ENCODE measurements at places on chromosomes 5 and 9.

DNA sequence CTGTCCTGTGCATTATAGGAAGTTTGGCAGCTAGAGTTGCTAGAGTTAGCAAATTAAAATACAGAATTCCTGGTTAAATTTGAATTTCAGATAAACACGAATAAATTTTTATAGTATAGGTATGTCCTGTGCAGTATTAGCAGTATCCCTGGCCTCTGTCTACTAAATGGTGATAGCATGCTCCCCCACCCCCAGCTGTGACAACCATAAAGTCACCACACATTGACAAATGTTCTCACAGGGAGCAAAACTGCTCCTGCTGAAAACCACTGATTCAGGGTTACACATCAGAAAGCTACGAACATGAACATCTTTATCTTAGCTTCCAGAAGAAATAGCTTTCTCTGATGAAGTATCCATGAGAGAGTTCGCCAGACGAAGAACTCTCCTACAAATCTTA is 91.8 kb upstream of the CCDC112 start:
- no peak for DNase-seq

GRCh38 chr5:111016801-111017200 is 54.7 kb upstream of the TSLP start:
- DNase-seq: peak; percentile 90

DNA sequence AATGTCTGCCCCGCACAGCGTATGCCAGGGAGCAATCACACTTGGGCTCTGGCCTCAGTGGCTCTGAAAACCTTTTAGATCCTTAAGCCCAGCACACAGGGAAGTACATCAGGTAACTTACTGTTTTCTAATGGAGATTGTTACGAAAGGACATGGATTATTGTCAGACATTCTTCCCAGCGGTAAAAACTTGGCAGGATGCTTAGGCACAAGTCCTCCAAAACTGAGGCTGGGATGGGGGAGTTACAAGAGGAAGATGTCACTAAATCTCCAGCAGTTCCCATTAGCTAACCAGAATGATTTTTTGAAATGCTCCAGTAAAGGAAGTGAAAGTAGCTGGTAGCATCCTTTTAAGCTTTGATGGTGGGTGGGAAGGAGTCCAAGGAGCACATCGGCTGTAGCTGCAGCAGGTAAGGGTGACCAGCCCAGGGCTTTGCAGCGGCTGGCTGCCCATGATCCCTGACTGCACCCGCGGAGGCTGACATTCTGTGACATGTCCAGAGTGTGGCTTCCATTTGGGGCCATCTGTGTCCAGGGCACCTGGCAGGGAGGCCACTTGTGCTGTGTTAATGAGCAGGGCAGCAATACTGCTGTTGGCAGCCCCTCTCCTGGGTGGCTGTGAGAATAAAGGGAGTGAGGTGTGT is 165.8 kb downstream of the GADD45G start:
- DNase-seq: no peak

DNA sequence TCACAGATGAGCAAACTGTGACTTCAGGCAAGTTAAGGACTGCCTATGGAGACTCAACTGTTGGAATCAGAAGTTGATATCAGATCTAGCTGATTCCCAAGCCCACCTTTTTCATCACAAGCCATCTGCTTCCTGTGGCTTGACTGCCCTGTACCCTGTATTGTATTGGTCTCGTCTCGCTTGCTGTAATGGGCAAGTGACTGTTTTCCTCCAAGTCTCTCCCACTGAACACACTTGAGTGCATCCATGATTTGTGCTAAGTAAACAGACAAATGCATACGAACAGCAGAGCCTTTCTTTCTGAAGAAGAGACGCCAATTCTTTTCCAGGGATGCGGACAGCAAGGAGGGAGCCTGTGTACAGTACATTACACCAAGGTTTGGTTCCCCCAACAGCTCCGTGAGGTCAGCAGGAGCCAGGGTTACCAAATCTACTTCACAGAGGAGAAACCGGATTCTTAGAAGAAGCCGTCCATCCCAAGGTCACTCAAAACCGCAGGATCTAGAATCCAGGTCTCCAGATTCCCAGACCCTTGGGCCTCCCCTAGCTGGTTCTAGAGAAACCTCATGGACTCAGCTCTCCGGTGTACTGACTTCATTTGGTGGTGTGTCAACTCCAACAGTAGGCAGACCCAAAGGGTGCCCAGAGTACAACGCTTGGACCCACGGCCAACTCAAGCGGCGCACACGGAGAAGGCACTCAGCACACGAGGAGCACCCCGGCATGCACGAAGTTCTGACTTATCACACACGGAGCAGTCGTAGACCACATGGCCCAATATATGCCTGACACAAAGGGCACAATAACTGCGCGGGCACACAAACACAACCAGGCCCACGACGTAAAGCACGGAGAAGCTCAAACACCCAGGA is 1.1 kb downstream of the BAG1 start:
- peak; percentile 28 for DNase-seq

DNA sequence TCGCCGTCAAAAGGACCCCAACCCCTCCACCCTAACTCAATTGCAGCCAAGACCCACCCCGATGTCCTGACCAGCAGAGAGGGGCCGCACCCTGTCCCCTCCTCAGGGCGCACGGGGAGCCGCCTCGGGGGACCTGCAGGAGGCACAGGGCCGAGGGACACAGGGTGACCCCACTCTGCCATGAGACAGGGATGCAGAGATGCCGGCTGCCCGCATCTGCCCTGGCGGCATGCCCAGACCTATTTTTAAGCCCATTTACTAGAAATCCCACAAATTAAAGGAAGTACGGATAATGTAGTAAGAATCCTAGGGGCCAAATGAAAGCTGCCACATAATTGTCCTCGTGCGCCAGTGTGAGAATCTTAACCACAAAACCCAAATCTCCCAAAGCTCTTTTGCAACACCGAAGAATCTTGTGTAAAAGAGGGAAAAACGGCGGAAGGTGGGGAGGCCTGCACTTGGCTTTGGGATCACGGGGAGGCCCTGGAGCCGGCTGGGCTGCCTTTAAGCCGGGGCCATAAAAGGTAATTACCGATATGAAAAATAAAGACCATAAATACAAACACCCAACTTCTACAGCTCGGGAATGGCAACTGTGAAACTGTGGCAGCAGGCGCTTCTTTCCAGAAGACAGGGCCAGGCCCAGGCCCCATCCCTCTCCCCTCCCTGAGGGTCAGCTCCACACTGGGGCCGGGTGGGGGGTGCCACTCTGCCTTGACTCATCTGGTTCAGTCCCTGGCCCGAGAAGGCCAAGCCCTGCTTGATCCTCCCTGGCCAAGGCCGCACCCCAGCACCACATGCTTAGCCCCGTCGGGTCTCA is 35.0 kb downstream of the NACC2 start:
- peak; percentile 17 for DNase-seq

DNA sequence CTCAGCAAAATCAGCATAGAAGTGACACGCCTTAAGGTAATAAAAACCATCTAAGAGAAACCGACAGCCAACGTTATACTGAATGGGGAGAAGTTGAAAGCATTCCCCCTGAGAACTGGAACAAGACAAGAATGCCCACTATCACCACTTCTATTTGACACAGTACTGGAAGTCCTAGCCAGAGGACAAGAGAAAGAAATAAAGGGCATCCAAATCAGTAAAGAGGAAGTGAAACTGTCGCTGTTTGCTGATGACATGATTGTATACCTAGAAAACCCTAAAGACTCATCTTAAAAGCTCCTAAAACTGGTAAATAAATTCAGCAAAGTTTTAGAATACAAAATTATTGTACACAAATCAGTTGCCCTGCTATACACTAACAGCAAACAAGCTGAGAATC is 393.3 kb downstream of the KIF4B start:
- no peak for DNase-seq

- no peak for DNase-seq
These were observed 418.5 kb upstream of the MEF2C start for GRCh38 chr5:89301321-89302025.

- DNase-seq: peak; percentile 86
These were observed 591.5 kb downstream of the RAB3C start for GRCh38 chr5:59174248-59174844.

- DNase-seq: no peak
These were observed 185.2 kb upstream of the KLF4 start for GRCh38 chr9:107674721-107675277.

DNA sequence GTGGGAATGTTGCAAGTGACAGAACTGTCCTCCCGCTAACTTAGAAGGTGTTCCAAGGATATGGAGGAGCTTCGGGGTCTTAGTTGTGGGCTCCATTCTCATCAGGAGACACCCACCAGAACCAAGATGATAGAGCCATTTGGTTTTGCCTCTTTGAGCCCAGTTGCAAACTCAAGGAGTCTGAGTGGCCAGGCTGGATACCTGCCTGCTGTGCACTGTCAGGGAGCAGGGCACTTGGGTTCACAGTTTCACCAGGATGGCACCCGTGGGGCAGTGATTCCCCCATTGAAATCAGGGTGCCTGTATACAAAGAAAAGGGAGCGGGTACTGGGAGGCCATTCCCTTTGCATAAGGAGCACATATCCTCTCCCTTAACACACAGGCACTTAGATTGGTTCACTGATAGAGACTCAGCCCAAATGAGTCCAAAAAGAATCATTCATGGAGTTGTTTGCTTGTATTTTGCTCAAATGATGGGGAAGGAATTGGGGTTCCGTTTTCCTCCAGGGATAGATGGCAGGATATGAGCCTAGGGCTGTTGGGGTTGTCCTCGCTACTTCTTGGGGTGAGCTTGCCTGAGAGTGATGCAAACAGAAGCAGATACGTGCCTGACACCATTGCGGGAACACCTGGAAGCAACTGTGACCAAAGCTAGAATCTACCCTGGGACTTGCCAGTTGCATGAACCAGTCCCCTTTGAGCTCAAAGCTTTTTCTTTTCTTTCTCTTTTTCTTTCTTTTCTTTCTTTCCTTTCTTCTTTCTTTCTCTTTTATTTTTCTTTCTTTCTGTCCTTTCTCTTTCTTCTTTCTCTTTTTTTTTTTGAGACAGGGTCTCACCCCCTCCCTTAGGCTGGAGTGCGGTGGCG is 1.3 kb upstream of the PRR7 start:
- no peak for DNase-seq

GRCh38 chr5:150511578-150512367 is 3.8 kb downstream of the NDST1 start:
- DNase-seq: peak; percentile 79

DNA sequence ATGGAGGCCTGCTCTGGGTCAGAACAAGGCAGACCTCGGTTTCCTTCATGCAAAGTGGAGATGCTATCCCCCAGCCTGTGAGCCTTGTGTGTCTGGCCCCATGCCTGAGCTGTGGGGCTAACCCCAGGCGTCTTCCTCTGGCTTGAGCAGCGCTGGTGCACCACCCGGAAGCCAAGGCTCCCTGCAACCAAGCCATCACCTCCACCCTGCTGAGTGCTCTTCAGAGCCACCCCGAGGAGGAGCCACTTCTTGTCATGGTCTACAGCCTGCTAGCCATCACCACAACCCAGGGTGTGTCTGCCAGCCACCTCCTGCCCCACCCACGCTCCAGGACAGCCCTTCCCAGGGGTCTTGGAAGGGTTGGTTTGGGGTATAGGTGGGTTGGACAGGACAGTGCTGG is 16.2 kb downstream of the REXO4 start:
- no peak for DNase-seq

GRCh38 chr5:83516377-83516776 is 44.8 kb downstream of the VCAN start:
- DNase-seq: peak; percentile 49

DNA sequence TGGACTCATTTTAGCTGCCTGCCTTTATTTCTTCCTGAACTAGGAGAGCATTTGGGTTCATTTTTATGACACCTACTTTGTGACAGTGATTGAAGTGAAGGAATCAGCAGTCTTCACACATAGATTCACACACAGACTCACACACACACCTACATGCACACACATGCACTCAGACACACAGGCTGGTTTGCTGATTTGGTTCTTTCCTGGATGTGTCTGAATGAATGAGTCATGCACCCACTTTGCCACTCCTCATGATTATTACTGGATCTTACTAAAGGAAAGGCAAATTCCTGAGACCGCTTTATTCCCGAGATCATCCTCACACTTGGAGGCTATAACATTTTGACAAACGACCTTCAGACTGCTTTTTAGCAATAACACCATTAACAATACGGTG is 529.5 kb downstream of the AGTPBP1 start:
- DNase-seq: peak; percentile 53

DNA sequence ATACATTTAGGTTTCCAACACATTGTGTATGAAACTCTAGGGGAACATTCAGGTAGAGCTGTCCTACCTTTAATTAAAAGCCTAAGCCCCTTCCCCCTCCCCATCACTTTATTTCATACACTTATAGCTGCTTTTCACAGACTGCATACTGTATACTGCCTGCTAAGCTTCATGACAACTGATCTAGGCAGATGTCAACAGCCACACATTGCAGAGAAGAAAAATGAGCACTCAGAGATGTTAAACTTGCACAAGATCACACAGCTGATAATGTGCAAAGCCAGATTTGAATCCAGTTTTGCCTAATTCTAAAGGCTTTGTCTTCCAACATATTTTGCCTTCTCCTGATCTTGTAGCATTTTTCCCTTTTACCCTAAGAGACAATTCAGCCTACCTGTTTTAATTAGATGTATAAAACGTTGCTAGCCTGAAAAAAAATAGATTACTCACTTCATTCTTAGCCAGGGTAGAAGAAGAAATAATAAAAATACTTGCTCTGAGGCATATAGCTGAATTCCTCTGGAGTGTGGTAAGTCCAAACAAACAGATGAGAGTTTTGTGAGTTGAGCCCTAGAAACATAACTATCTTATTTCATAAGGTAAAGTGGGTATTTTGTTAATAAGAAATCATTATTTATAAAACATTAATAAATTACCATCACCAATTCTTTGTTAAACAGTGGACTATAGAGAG is 56.9 kb upstream of the CAST start:
- no peak for DNase-seq

DNA sequence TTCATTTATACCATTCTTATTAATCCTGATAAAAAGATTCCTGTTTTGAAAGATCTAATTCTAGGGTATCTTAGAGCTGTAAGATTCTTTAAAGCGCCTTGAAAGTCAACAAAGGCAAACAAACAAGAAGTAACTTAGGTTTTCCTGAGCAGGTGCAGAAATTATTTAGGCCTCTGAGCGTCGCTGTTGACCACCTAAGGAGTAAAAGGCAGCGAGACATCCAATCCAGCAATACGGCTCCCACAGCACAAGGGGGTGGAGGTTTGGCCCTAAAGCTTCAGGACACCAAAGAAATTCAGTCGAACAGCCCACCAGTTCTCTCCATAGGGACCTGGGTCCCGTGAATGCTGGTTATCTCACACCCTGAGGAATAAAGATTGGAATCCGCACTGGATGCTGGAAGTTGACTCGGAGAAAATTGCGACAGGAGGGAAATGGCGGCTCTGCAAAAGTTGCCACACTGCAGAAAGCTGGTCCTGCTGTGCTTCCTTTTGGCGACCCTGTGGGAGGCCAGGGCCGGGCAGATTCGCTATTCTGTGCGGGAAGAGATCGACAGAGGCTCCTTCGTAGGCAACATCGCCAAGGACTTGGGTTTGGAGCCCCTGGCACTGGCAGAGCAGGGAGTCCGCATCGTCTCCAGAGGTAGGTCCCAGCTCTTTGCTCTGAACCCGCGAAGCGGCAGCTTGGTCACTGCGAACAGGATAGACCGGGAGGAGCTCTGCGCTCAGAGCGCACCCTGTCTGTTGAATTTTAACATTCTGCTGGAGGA is at the start of gene PCDHGA2:
TSS of gene PCDHGA2 (plus strand) at position 223 of the 769 bp plus-strand sequence.
- DNase-seq: peak; percentile 68
